Natural killer cell treated with Interleukin-12 subunit alpha and Interleukin-12 subunit beta and Interleukin-15 and Interleukin-18, amount 100 ng/mL, for 72 hours (primary cell): ENCODE measurements at places on chromosomes 11 and 22.

- H3K27me3 ChIP-seq, result no peaks in the 10 kb centered on the region
- no peaks in the 10 kb centered on the region for H3K4me1 ChIP-seq
- no peaks in the 10 kb centered on the region for H3K36me3 ChIP-seq
- no peak overlapping the region for H3K27ac ChIP-seq
- H3K4me3 ChIP-seq, result no peak overlapping the region
Observed at GRCh38 chr11:57031556-57031955, 42.8 kb downstream of the OR5AK2 start.

- peak overlapping the region; percentile 53 for H3K4me3 ChIP-seq
- H3K36me3 ChIP-seq, result no peaks in the 10 kb centered on the region
- no peak for DNase-seq
Observed at GRCh38 chr11:44729063-44729462, 2.3 kb downstream of the TSPAN18 start.

DNA sequence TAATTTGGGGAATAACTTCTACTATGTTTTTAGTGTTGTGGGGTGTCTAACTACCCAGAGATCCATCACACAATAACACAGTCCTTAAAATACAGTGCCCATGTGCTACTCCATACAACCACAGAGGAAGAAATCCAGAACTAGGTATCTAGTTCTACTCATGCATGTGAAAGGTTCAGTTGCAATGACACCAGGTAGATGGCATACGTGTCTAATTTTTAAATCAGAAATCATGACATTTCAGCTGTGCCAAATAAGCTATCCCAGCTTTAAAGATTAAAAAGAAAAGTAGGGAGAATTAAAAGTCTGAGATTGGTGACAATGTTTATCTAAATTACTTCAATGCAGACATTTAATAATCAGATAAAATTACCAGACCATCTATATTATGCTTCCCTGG, 122.2 kb downstream of the CD44 start:
- H3K4me3 ChIP-seq, result no peak overlapping the region
- DNase-seq, result no peak
- H3K4me1 ChIP-seq, result peaks cover 12% of the 10 kb centered on the region

DNA sequence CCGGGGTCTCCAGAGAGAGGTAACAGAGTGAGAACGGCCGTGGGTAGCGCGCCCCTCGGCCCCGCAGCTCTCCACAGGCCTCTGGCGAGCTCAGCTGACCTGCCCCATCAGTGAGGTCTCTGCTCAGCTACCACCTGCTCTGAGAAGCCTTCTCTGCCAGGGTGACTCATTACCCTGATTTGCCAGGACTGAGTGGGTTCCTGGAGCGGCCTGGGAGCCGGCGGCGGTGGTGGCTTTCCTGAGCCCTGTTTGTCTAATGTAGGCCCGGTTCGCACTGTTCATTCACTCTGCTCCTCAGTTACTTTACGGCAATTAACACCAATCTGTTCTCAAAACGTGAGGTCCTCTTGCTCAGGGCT, 351.0 kb upstream of the B3GAT1 start:
- no peak overlapping the region for H3K27ac ChIP-seq
- H3K4me3 ChIP-seq, result no peak overlapping the region
- H3K4me1 ChIP-seq, result no peaks in the 10 kb centered on the region
- H3K27me3 ChIP-seq, result peaks cover 29% of the 10 kb centered on the region

DNA sequence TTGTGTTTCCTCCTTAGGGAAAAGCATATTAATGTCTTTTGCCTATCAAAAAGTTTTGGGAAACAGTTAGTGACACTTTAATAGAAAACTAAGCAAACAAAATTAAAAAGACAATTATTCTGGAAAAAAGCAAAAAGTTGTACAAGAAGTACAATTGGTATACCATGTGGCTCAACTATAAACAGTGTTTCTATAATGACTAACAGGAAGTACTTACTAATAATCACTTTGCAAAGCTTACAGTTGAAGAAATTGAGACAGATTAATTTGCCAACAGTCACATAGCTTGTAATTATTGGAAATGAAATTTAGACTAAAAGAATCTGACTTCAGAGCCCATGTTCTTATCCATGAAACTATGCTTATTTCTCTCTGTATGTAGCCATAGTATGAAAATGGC, 24.7 kb downstream of the PPME1 start:
- peaks cover 2% of the 10 kb centered on the region for H3K36me3 ChIP-seq
- no peaks in the 10 kb centered on the region for H3K4me1 ChIP-seq
- no peak overlapping the region for H3K27ac ChIP-seq
- no peaks in the 10 kb centered on the region for H3K27me3 ChIP-seq
- no peak overlapping the region for H3K4me3 ChIP-seq

GRCh38 chr22:45285263-45286058, 712 bp downstream of the UPK3A start:
- H3K4me1 ChIP-seq, result no peaks in the 10 kb centered on the region
- H3K27me3 ChIP-seq, result peaks cover 41% of the 10 kb centered on the region
- H3K36me3 ChIP-seq, result no peaks in the 10 kb centered on the region

GRCh38 chr11:75264356-75264755, 23.8 kb downstream of the TPBGL start:
- H3K4me3 ChIP-seq, result no peak overlapping the region
- H3K27me3 ChIP-seq, result no peaks in the 10 kb centered on the region
- no peak for DNase-seq
- H3K27ac ChIP-seq, result peak overlapping the region; percentile 74

DNA sequence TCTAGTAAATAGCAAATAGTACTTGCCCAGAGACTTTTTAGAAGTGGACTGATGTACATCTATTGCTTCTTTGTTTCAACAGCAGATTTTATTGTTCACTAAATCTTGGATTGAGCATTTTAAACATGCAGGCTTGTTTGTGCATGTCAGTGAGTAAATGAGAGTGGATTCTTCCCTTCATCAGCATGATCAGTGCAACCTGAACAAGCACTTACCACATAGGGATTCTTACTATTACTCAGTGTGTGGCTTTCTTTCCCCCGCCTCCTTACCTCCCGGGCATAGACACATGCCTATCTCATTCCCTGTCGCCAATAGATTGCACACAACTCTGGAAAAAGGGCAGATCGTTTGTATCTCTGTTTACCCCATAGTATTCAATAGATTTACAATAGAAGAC, 197.5 kb downstream of the C11orf87 start:
- H3K27ac ChIP-seq, result no peak overlapping the region
- no peaks in the 10 kb centered on the region for H3K36me3 ChIP-seq

DNA sequence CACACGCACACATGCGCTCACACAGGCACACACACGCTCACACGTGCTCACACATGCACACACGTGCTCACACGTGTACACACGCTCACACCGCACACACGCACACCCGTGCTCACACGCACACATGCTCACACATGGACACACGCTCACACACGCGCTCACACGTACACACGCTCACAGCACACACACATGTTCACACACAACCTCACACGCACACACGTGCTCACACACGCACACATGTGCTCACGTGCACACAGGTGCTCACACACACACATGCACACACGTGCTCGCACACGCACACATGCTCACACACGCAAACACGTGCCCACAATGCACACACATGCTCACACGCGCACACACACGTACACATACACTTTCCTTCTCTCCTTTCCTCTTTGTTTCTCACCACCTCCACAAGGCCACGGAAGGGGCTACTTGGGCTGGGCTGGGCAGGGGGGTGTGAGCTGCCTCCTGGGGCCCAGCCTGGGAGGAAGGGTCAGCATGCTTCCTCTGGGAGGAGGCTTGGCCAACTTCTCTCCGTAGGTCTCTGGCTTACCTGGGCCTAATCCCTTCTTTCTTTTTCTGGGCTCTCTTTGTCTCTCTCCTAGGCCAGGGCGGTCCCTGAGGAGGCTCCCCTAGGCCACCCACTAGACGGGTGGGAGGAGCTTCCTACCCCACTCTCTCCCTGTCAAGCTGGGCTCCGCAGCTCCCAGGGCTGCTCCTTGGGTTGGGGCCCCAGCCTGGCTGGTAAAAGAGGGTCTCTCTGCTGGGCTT, 34.5 kb upstream of the PARVG start:
- no peaks in the 10 kb centered on the region for H3K36me3 ChIP-seq
- DNase-seq, result no peak
- no peak overlapping the region for H3K4me3 ChIP-seq
- no peak overlapping the region for H3K27ac ChIP-seq

DNA sequence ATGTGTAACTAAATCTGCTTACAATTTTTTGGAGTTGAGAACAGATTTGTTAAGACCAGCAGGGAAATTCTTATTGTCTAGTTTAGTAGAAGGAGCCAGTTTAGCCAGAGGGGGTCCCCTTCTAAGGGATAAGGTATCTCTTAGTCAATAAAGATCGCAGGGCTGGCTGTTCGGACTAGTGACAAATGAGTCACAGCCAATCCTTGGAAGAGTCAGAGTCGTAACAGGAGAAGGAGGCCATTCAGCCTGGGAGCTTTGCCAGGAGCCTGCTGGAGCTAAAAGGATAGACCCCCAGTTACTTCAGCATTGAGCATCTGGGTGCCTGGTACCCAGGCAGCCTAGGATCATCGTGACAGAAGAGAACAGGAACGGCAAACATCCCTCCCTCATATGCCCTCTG, 191.6 kb upstream of the ARHGAP20 start:
- no peaks in the 10 kb centered on the region for H3K36me3 ChIP-seq
- no peak overlapping the region for H3K4me3 ChIP-seq
- H3K27ac ChIP-seq, result no peak overlapping the region
- H3K27me3 ChIP-seq, result peaks cover 9% of the 10 kb centered on the region
- no peak for DNase-seq
- H3K4me1 ChIP-seq, result peaks cover 10% of the 10 kb centered on the region

GRCh38 chr22:22685586-22685985, 41.2 kb downstream of the GGTLC2 start:
- no peak overlapping the region for H3K27ac ChIP-seq
- peaks cover 4% of the 10 kb centered on the region for H3K4me1 ChIP-seq
- H3K36me3 ChIP-seq, result no peaks in the 10 kb centered on the region
- no peak overlapping the region for H3K4me3 ChIP-seq
- no peak for DNase-seq

DNA sequence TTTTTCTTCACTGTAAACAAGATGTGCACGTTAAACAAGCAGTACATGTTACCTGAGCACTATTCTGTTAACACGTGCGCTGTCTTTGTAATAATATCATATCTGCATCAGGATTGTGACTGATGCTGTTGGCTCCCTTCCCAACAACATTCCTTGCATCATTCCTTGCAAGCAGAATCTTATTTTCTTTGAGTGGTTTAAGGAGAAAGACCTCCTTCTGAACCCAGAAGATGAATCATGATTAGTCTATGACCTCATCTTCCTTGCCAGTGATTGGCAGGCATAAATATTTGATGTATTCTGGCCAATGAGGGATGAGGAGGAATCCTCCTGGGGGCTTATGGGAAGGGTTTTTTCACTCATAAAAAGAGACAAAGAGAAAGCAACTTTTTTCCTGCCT, 46.2 kb downstream of the C11orf71 start:
- no peak for DNase-seq
- no peaks in the 10 kb centered on the region for H3K27me3 ChIP-seq
- H3K36me3 ChIP-seq, result no peaks in the 10 kb centered on the region
- H3K27ac ChIP-seq, result no peak overlapping the region

DNA sequence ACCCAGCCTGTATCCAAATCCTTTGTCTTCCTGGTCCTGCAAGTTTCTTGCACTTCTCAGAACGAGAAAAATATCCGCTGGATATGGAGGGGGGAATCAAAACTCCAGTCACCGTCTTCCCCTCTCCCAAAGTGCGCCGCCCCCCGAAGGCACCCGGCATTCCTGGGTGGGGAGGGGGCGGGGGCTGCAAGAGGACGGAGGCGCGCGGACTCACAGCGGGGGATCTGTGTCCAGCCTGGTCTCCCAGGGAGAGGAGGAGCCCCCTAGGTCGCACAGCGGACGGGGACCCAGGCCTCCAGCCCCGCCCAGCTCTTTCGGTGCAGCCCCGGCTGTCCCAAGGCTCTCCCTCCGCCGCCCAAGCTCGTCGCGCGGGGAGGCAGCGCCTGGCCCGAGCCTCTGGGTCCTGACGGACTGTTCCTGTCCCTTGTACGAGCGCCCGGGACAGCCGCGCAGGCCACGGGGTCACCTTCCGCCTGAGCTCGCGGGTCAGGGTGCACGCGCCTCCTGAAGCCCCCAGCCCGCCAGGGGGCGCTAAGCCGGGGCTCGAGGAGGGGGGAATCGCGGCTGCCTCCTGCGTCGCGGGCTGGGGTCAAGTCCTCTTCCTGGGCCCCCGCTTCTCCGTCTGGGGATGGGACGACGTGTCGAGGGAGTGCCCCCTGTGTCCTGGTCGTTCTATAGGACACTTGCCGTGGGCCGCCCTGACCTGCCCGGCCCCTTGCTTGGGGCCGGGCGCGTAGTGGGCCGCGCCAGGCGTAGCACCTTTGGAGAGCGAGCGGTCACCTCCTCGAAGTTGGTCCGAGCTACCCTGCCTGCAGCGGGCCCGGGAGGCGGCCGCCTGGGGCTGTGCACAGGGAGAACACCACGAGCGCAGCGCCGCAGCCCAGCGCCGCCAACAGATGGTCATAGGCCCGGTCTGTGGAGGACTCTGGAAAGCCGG, 2.4 kb upstream of the WNT11 start:
- DNase-seq, result peak; percentile 83
- peaks cover 33% of the 10 kb centered on the region for H3K27me3 ChIP-seq
- peak overlapping the region; percentile 53 for H3K4me3 ChIP-seq
- no peaks in the 10 kb centered on the region for H3K36me3 ChIP-seq

DNA sequence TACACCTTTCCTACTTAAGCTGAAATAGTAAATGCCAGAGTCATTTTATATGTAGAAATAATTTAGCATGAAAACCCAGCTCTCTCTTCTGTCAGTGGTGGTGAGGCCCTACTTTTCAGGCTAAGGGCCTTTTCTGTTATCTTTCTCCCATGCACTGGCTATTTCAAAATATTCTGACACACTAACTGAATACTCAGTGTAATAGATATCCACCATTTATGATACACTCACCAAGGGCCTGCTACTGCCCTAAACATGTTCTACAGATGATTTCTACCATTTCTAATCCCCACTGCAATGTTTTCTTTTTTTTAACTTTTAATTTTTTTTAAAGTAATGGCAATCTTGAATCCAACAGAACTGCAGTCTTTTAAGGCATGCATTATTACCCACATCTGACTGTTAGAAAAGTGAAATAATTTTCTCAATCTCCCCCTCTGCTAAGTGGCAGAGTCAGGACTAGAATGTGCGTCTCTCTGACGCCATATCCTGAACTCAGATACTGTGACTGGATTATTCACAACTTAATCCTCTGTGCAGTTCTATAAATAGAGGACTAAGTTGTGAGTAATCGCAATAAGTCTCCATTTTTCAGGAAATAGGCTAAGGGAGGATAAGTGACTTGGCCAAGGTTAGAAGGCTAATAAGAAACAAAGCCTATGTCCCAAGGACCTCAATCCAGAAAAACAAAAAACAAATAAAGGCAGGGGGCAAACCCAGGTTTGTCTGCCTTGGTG, 44.0 kb downstream of the GRAMD1B start:
- H3K27ac ChIP-seq, result peak overlapping the region; percentile 30
- H3K27me3 ChIP-seq, result peaks cover 3% of the 10 kb centered on the region
- no peaks in the 10 kb centered on the region for H3K36me3 ChIP-seq
- peaks cover 22% of the 10 kb centered on the region for H3K4me1 ChIP-seq
- no peak for DNase-seq
